ENCODE measurements at places on chromosomes 2 and 18. TPM values are rescaled to one million over a fixed set of nuclear protein-coding genes. Genes with fewer than 3 reads are reported as not detected.

The ZNF396 gene
- 2.8 TPM for polyA plus RNA-seq

The TXNDC2 gene
- polyA plus RNA-seq: 0.03 TPM

The PCARE gene
- polyA plus RNA-seq: 0.01 TPM

DNA sequence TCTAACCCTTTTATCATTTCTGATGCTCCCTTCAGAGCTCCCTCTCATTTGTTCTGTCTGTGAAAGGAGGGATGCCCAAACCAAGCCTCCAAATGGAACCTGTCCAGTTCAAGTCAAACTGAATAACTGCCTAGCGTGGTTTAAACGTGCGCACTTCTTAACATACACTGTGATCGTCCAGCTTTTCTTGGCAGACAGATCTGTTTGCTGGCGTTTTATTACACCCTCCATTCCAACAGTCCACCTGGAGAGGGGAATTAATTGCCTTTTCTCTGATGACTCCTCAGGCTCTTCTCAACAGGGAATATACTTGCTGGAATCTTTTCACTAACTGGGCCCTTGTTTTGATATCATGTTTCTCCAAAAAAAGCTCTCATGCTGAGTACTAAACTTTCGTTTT, 379.2 kb upstream of the POU3F3 start:
- DNase-seq: no peak

- peak; percentile 51 for DNase-seq
These were observed 110.7 kb downstream of the RND3 start for GRCh38 chr2:150376553-150377335.

DNA sequence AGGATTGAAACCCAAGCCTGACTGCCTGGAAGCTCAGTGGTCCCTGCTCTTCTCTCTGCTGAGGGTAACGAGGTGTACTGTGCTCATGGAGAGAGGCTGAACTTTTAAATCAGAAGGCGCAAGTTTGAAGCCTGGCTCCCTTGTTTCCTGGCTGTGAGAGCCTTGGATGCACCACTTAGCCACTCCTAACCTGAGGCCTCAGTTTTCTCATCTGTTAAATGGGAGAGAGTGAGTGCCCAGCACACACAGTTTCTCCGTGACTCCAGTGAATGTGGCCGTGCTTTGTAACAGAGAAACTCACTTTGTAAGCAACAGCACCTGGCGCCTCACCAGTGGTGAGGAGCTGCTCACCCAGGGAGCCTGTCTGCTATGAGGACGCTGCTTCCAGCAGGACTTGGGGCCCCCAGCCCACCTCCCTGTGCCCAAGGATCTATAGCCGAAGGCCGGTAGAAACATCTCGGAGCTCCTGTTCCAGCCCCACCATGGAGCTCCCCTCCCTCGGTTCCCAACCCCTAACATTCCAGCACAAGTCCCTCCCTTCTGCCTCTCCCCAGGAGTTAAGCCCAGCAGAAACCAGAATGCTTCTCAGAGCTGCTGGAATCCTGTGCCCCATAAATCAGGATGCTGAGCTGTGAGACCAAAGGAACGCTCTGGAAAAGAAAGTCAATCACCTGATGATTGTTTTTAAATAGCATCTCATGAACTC, 20.3 kb upstream of the KCNK3 start:
- no peak for DNase-seq

DNA sequence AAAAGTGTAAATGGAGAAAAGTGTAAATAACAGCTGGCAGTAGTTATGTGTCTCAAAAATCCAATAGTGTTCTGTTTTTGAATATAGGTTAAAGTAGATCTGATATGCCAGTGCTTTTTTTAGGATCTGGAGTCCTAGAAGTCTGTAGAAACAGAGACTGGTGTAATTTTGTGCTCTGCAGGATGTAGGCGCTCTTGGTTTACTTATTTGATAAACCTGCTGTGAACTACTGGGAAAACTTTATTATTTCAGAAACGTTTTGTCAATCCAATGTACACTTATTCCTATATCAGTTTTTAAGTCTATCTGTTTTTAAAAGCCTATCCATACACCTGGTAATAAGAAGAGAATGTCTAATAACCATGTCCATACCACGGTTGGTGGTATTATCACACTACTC, 530.8 kb upstream of the ZNF804A start:
- no peak for DNase-seq

DNA sequence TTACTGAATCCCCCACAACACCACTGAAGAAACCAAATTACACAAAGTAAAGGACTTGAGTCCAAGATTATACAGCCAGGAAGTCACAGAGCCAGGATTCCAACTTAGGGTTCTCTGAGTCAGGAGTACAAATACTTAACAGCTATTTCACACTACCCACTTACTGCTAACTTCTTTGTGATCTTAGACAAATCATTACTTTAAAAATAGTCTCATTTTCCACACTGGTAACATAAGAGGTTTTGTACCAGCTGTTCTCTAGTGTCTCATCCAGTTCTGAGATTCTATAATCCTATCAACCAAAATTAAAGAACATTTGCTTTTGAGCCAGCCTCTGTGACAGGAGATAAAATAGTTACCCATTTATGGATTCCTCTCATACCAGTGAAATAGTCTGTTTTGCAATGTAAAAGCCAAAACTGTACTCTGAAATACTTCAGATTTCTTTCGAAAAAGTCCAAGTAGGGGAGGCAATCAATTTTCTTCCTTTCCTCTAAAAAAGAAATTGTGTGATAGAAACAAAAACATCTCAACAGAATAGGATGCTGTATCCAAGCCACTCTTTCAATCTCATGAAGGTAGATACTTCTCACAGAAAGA, 157.6 kb downstream of the LRATD1 start:
- no peak for DNase-seq
